CD4-positive, alpha-beta T cell treated with Interleukin-6 for 4 hours (primary cell): ENCODE measurements at places on chromosomes 12 and 14.

DNA sequence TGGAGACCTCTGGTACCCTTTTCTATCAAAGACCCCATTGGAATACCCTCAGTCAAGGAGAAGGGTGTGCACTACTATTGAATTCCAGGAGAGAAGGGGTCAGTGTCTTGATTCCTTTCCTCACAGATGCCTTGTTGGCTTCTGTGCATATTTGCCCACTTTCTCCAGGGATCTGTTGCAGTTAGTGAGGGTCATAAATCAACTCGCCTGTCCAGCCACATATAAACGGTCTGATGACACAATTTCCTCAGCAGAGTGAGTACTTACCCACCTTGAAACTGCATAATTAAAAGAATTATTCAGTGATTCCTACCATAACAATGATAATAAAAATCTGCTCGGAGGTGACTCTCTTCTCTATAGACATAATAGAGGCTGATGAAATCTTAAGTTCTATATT, 13.9 kb upstream of the DCD start:
- no peak for DNase-seq

DNA sequence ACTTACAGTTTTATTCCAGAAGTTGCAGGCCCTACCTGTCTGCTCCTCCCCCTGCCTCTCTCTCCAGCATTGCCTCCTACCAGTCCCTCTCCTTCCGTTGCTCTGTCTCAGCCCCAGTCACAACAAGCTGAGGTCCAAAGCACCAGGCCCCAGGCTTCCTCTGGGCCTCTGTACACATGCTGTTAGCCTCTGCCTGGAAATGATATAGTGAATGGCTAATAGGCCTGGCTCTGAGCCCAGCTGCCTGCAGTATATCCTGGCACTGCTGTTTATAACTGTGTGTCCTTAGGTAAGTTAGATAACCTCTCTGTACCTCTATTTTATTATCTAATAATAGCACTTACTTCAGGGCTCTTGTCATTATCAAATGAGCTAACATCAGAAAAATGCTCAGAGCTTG, 114.9 kb upstream of the PWP1 start:
- DNase-seq: no peak

- no peak for DNase-seq
Observed at GRCh38 chr12:88546226-88546625, 34.0 kb downstream of the KITLG start.

DNA sequence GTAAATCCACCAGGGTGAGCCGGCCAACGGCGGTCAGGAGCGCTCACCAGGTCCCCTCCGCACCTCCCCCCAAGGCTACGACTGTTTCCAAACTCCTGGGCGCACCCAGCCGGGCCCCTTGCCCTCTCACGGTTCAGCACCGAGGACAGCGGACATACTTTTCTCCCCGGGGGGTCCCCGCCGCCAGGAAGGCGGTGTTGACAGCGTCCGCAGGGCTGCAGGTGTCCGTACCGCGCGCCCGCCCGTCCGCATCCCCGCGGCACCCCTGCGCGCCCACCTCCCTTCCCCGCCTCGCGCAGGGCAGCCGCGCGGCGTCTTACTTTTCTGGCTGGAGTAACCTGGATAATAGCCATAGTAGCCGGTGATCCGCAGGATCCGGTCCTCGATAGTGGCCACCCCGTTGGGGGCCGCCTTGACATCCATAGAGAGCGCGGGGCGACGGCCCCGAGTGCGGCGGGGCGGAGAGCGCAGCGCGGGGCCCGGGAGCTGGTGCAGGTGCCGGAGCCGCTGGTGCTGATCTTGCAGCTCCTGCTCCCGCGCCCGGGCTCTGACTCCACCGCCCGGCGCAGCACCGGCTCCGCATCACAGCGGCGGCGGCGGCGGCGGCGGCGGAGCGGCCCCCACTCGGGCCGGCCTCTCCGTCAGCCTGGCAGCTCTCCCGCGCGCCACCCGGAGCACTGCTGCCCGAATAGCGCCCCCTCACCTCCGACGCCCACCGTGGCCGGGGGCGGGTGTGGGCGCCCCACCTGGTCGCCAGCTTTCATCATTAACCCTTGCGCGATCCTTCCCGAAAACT, at the start of gene SLC35F4:
SLC35F4 (minus strand) TSS at position 690 of the 796 bp plus-strand sequence.
- DNase-seq: no peak

- no peak for DNase-seq
Observed at GRCh38 chr14:75876530-75876929, 105.3 kb downstream of the TGFB3 start.

- no peak for DNase-seq
Observed at GRCh38 chr14:77088219-77088618, 9.8 kb upstream of the CIPC start.

DNA sequence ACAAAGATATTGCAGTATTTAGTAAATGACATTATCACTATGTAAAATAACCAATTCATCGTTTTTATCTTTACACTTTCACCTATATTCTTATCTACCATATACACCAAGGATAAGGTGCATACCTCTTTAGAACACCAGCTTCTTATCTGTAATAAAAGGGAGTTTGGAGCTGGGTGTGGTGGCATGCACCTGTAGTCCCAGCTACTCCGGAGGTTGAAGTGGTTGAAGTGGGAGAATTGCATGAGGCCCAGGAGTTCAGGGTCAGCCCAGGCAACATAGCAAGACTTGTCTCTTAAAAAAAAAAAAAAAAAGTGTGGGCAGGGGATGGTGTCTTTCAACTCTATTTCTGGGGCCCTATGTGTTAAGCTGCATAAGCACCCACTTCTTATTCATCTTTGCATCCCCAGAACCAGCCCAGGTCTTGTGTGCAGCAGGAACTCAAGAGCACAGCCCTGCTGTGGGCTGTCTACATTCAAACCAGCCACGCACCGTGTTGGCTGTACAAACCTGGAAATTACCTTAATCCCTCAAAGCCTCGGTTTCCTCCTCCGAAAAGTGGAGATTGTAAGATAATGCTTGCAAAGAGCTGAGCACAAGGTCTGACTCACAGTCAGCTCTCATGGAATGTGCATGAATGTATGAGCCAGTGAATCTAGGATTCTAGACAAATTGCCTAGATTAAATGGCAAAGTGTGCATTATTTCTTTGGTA, 256.6 kb upstream of the FOXN3 start:
- DNase-seq: peak; percentile 43

DNA sequence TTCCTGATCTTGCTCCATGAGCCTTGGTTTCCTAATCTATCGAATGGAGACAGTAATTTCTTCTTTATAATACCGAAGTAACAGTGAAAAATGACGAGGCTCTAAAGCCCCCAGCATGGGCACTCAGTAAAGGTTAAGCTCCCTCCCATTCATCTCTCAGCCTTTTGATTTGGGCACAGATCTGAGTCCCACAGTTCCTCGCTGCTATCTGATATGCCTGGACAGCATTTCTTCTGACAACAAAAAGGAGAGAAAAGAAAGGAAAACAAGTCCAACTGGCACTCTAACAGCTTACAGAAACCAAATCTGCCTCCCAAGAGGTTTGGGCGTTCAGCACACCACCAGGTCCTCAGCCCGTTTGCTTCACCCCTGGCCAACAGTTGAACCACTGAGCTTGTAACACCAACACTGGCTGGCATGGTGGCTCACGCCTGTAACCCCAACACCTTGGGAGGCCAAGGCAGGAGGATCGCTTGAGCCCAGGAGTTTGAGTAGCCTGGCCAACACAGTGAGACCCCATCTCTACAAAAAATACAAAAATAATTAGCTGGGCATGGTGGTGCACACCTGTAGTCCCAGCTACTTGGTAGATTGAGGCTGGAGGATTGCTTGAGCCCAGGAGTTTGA, 19.5 kb downstream of the CCDC88C start:
- DNase-seq: no peak

DNA sequence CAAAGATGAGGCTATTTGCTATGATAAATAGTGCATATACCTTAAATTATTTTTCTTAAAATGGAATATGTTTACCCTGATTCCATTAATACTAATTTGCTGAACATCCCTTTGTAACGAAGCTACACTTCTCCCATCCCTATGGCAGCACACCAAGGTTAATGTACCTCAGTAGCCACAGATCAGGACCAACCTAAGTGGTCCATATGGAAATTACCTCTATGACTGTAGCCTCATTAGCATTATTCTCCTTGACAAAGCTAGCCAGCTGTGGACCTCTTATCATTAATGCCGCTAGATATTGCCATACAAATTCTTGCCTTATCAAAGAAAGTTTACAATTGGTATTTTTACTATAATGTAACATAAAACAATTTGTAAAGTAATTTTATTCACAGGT, 76.9 kb upstream of the GARIN2 start:
- no peak for DNase-seq

DNA sequence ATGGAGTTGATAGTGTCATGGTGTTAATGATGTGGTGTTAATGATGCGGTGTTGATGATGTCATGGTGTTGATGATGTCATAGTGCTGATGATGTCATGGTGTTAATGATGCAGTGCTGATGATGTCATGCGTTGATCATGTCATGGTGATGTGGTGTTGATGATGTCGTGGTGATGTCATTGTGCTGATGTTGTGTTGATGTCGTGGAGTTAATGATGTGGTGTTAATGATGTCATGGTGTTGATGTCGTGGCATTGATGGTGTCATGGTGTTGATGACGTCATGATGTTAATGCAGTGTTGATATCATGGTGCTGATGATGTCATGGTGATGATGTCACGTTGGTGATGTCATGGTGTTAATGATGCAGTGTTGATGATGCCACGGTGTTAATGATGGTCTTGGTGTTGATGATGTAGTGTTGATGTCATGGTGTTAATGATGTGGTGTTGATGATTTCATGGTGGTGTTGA, 49.1 kb upstream of the RIMBP2 start:
- no peak for DNase-seq

DNA sequence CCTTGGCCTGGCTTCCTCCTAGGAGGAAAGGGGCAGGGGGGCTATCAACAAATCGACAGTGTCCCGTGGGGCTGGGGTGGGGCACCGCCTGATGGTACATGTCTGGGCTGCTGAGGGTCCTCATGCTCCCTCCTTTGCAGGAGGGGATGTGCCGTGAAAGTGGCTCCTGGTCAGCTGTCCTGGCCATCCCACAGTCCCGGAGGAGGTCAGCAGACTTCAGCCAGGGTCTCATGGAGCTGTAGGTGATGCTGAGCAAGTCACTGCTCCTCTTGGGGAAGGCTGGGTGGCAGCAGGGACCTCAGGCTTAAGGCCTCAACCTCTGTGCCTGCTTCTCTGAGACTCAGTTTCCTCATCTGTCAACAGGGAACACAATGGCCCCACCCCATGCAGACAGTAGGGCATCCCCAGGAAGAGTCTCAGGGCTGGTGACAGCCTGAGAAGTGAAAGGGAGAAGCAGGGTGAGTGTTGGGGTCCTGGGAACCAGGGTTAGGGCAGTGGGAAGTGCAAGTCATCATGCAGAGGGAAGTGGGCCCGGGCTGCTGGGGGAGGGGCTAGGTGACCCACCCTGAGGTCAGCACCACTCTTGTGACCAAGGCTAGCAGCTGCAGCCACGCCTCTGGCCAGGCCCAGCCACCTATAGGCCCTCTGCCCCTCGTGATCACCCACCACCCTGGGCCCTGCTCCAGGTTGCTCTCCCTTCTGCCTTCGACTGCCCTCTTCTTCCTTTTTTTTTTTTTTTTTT, 4.4 kb upstream of the TNFAIP2 start:
- DNase-seq: no peak

- DNase-seq: no peak
Observed at GRCh38 chr14:54369343-54369742, 27.5 kb upstream of the CDKN3 start.

DNA sequence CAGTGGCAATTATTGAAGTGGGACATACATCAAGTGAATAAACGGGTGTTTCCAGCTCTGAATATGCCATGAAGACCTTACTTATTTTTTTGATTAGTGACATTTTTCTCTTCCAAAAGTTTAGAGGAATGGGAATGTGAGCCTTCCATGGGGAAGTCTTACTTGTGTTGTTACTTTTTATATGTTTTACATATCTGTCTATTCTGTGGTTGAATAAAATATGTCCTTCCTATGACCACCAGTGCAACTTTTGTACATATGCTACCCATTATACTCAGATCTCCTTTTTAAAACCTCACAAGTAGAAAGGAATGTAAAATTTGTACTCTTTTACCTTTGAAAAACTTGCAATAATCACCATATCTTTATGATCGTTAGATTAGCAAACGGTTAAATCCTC, 132.7 kb downstream of the MSRB3 start:
- no peak for DNase-seq

DNA sequence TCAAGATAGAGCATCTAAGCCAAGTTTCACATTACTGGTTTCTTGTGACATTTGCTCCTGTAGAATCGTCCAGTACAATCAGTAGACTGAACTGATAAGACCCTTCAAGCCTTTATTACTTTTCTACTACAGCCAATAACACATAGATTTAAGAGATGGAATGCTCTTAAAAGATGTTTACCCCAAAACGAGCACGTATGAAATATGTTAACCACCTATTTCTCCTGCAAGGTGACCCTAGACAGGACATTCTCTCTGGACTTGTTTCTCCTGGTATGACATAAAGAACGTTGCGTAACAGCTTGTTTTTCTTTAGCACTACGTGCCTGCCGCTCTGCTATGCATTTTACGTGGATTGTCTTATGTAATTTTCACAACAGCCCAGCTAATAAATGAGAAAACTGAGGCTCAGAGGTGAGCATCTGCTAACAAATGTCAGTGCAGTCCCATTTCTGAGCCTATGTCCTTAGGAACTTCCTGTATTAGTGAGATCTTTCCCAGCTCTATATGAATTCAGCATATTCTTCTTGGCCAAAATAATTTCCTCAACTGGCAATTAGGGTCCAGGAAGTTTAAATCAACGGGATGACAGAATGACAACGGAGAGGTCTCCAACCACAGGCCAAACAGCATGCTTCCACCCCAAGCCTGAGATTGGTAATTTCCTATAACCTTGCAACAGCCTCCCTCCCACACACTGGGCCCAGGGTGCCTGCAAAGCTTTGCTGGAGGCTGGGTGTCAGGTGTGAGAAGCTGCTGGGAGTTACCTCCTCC, 3.7 kb downstream of the NFKBIA start:
- DNase-seq: peak; percentile 11

GRCh38 chr14:89242652-89243279, 174.3 kb downstream of the FOXN3 start:
- DNase-seq: no peak

DNA sequence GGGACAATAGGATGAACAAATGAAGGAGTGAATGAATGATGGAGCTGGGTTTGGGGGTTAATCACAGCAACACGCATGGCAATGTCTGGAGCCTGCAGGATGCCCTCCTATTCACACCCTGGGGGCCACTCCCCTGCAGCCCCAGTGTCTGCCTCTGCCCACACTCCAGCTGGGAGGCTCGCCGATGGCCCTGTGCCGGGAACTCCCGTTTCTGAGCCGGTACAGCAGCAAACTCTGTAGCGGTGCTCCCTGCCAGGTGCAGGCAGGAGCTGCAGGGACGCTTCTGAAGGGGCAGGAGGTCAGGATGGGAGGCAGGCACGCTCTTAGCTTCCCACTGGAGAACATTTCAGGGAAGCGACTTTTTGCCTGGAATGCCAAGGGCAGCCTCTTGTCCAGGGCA, 55.4 kb upstream of the NCOR2 start:
- DNase-seq: no peak

DNA sequence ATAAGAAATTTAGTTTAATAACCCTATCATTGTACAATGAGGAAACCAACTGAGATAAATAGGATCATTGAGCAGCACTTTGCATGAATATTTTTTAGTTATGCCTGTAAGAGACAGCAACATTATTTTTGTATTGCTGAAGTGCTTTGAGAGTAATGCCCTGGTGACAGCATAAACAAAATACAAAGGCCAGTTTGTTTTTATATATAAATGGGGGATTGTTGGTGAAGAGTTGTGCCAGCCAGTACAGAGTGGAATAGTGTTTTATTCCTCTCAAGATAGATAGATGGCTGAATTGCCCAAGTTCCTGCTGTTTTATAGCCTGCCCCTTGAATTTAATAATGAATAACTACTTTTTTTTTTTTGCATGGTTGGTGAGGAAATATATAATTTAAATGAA, 101.8 kb downstream of the CNTN1 start:
- no peak for DNase-seq
